GM12864 (cell line): ENCODE measurements at places on chromosomes 2 and 18.

DNA sequence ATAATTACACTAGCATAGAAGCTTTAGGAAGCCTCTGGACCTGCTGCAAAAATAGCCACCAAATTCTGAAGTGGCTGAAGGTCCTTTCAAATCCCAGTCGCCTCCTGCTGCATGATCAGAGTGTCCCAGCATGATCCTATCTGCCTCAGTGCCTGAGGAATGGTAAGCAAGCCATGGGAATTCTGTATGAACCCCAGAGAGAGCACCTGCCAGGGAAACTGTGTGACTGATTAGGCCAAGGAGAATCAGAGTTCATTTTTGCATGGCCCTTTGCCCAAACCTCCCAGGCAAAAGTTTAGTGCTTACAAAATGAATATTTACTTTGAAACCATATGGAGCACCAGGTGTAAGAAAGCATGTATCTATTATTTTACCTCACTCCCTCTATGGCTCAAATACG is 221.4 kb downstream of the ARL4C start:
- no peak for DNase-seq

GRCh38 chr2:170544817-170545216 is 170.3 kb upstream of the SP5 start:
- DNase-seq, result no peak

GRCh38 chr2:106960683-106961161 is 74.8 kb upstream of the ST6GAL2 start:
- no peak for DNase-seq

- no peak for DNase-seq
Measured at GRCh38 chr2:53242090-53242489, 525.5 kb upstream of the CHAC2 start.

GRCh38 chr2:85409845-85410583 is at the start of gene CAPG:
CAPG (minus strand) TSS chr2:85410366; CDS start chr2:85402145, 8,221 bp downstream.
- DNase-seq, result peak; percentile 39

DNA sequence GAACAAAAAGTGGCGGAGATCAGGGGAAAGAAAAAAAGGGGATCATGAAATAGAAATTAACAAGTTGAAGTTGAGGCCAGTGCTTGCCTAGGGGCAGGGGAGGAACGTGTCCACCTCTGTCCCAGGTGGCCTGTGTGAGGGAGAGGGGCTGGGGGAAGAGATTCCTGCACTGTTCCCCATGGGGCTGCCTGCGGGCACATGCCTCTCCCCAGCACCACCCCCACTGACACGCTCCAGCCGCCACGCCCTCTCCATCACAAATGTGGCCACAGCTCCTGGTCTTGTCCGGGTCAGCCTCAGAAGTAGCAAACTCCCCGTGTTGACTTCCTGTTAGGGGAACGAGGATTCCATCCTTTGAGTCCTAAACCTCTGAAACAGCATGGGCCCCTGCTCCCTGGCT is 161.2 kb downstream of the GLI2 start:
- no peak for DNase-seq

- DNase-seq, result no peak
Measured at GRCh38 chr2:121856360-121856759, 100.9 kb downstream of the TSN start.

- DNase-seq, result no peak
Measured at GRCh38 chr2:46008091-46008870, 288.9 kb upstream of the EPAS1 start.

- DNase-seq, result no peak
Measured at GRCh38 chr18:60978338-60978737, 354.9 kb upstream of the CDH20 start.

DNA sequence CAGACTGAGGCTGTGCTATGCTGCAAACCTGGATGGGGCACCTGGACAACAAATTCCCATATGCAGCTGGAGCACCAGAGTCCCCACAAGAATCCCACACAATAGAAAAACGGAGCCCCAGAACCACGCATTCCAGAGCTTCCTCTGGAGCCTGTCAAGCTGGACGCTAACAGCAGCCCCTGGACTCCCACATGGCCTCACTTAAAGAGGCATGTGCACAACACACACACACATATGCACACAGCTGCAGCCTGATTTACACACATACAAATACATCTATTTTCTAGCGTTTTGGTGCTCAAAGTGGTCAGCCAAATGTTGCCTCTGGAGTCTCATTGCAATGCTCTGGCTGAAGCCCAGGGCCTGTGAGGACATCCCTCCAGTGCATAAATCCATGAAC is 632.7 kb upstream of the ID2 start:
- DNase-seq, result no peak

DNA sequence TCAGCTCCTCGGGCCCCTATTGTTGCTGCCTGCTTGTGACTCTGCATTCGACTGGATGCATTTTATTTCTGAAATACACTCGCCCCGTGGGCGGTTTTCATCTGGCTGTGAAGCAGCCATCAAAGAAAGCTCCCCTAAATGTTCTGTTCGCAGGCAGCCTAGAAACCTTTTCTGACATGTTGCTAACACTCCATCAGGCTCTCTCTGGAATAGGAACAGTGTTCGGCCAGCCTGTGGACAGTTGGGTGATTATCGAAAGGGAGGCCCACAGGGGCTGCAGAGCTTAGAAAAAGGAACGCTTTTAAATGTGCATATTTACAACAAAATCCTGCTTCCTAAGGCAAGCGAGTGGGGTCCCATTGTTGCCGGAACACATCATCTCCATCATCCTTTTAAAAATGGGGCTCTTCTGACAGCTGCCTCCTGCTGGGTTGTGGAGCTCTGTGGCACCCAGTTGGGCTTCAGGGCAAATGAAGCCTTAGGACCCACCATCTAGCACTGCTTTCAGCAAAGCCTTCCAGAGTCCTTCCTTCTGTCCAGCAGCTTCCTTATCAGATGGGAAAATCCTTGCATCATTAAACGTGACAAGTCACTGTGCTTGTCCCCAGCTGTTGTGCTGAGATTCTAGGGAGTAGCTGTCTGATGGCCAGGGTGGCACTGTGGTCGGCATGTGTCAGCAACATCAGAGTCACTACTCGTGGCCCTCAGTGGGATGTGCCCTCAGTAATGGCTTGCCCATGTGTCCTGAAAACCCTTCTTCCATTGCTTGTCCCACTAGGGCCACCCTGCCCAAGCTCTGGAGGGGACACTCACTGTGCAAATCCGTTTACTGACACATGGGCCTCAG is 102.6 kb downstream of the GBX2 start:
- DNase-seq, result no peak

DNA sequence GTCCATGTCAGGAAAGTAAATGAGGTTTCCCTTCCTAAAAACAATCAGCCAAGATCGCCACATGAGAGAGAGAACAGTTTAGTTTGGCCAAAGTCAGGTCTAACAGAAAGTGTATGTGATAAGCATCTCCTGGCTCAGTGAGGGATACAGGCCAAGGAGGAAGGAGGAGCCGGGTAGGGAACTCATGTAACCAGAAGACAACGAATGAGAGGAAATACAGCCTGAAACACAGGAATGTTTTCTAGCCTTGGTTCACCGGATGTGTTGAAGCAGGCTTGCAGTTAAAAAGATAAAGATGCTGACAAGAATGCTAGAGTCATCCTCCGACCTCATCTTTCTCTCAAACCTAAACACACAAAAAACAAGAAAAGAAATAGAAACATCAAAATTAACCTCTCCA is 283.9 kb upstream of the SIX2 start:
- no peak for DNase-seq

GRCh38 chr2:230877759-230878598 is 13.2 kb downstream of the ITM2C start:
- no peak for DNase-seq

DNA sequence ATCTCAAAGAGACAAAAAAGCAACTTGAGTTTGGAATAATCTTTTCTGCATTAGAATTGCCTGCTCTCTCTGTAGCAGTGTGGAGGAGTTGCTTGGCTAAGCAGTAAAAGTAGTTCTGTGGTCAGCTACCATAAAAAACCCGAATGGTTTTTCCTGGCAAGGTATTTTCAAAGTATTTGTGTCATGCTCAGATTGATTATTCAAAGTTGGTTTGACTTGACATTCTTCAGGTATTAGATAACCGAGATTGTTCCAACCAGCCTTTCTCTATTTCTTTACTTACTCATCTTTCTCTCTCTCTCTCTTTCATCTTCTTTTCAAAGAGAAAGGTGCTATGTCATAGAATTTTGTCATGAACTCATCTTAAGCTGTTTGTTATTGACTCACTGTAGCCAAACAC is 404.9 kb downstream of the CPS1 start:
- DNase-seq, result no peak

- DNase-seq, result no peak
Measured at GRCh38 chr2:156325688-156326525, 6.6 kb downstream of the NR4A2 start.

DNA sequence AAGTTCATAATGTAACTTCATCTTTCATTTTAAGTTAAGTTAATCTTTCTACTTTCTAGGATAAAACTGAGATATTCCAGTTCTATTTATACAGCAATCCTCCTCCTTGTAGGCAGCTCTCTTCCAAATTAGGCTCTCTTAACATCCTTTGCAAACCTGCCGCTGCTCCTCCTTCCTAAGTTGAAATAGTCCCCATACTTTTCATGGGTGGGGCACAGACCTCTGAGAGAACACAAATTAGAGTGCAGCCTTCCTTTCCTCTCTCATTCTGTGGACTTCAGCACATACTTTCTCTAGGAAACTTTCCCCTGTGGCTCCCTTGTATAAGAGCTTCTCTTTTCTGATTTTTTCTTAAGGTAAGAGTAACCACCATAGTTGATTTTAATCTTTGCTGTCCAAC is 28.3 kb downstream of the TWSG1 start:
- no peak for DNase-seq

- no peak for DNase-seq
Measured at GRCh38 chr2:85550486-85550885, 10.8 kb downstream of the GGCX start.

DNA sequence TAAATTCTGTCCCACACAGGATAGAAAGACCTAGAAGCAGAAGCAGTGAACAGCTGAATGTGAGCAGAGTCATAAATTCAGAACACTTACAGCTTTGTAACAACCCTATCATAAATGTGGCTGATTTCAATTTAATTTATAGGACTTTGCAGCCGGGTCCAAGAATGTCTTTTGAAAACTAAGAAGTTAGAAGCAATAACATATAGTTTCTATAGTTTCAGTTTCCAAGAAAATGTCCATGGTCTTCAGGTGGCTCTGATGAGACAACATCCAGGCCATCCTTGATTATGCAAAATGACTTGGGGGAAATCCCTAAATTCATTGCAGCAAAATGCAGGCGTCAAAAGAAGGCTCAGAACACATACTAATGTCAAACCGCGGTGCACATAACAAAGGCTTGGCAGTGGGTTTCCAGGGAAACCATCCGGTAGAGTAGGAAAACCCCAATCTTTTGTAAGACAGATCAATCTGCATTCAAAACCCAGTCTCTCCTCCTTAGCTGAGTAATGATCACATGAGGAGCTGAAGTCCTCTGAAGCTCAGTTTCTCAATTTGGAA is 442.2 kb upstream of the ID2 start:
- DNase-seq, result no peak

- DNase-seq, result no peak
Measured at GRCh38 chr2:37775908-37776250, 104.4 kb upstream of the CDC42EP3 start.

DNA sequence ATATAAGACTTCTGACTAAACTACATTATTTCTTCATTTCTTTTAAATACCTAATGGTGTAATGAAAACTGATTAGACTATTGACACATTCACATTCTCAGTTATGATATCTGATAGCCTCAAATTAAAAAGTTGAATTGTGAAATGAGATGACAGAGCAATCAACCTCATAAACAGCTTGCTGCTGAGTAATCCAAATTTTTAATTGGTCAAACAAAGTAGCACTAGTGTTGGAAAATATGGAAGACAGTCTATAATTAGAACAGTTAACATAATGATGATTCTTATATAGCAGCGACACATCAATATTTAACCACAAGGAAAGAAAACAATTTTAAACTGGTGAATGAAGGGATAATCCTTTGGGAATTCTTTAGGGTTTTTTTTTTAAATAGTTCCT is 91.9 kb upstream of the LRP1B start:
- no peak for DNase-seq

- no peak for DNase-seq
Measured at GRCh38 chr18:30982285-30982992, 60.1 kb downstream of the DSC3 start.

- no peak for DNase-seq
Measured at GRCh38 chr2:21282515-21282898, 158.7 kb downstream of the TDRD15 start.

DNA sequence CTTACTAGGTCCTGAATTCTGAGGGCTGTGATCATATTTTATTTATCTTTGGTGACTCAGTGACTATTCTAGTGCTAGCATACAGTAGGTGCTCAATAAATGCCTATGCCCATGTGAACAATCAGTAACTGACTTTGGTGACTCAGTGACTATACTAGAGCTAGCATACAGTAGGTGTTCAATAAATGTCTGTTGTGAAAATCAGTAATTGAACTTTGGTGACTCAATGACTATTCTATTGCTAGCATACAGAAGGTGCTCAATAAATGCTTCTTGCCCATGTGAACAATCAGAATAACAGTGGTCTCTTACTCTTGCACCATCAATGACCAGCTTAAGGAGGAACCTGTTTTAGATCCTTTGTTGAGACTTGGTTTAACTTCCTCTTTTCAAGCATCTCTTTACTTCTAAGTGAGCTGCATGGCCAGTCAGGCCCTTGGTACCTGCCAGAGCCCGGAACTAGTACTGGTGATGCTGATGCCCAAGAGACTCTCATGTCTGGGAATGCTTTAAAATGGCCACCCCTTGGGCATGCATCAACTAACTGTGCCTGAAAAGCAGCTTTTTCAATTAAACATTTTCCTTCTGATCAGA is 214.9 kb upstream of the SPRED2 start:
- DNase-seq, result no peak

DNA sequence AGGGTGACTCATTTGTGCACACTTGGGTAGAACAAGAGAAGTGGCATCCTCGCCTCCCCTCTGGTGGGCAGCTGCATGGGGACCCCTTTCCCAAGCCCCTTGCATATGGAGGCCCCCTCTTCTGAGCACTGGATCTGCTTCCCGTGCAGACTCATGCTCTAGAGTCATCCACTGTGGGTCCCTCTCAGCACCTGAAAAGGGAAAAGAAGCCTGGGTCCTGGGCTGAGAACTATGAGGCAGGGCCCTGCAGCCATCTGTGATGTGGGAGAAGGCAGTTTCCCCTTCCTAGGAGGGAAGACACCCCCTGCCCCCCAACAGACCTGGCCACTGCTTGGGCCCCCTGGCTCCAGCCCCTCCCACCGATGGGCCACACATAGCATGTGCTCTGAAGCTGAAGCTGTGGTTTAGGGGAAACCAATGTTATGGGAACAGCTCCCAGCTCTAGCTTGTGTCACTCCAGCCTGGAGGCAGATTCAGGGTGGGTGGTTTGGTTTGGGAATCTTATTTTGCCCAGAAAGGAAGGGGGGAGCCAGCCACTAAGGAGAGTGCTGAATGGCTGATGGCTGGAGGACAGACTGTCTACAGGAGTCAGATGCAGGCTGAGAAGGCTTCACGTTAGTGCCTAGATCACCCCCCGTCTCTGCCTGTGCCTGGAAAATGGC is 172.8 kb downstream of the GLI2 start:
- no peak for DNase-seq

GRCh38 chr2:45406621-45407020 is 204.4 kb downstream of the SRBD1 start:
- no peak for DNase-seq

- DNase-seq, result no peak
Measured at GRCh38 chr18:76442413-76443171, 52.5 kb downstream of the ZNF516 start.

GRCh38 chr2:142871396-142871795 is 6.1 kb upstream of the KYNU start:
- DNase-seq, result peak; percentile 82
